ENCODE measurements at places on chromosomes 11 and 22.

DNA sequence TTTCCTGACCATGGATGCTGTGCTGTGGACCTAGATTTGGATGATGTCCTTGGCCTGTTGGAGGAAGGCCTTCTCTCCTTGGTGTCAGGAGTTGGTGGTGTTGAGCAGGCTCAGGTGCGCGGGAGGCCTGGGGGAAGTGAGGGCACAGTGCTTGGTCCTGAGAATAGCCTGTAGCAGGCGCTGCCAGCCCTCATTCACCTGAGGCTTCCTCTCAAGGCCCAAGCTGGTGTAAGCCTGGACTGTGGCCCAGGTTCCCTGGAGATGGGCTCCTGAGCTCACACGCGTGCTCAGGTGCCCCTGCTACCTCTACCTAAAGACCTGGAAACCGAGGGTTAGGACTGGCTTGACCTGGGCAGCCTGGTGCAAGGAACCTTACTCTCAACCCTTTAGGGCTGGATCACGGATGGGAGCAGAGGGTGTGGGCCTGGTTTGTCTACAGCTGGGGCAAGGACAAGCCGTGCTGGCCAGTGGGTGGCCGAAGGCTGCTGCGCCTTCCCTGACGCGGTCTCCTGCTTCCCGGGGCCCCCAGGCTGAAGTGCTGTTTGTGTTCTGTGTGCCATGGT is 7.8 kb upstream of the GRAMD4 start:
- DNase-seq: no peak

DNA sequence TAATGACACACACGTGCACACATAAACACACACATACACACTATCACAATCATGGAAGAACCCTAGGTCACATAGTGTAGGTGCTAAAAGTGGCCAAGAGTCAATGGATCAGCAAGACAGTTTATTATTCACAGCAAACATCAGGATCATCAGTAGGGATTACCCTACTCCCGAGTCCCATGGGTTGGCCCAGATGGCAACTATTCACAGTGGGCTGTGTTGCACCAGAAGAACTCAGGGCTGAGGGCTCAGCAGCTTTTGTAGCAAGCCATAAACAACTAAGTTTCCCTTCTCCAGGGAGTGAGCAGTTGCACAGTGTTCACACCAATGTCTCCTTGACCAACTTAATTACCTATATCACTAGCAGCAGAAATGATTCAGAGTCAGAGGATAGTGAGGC is 20.8 kb downstream of the PRDM11 start:
- no peak for DNase-seq

- DNase-seq: no peak
These were observed 27.6 kb downstream of the DKK3 start for GRCh38 chr11:11980841-11981308.

GRCh38 chr11:83538286-83538685 is 252.1 kb upstream of the CCDC90B start:
- no peak for DNase-seq

- peak; percentile 50 for DNase-seq
These were observed 57.0 kb downstream of the LRRC74B start for GRCh38 chr22:21102659-21103267.

- DNase-seq: no peak
These were observed 312.2 kb upstream of the MTNR1B start for GRCh38 chr11:92657226-92657625.

DNA sequence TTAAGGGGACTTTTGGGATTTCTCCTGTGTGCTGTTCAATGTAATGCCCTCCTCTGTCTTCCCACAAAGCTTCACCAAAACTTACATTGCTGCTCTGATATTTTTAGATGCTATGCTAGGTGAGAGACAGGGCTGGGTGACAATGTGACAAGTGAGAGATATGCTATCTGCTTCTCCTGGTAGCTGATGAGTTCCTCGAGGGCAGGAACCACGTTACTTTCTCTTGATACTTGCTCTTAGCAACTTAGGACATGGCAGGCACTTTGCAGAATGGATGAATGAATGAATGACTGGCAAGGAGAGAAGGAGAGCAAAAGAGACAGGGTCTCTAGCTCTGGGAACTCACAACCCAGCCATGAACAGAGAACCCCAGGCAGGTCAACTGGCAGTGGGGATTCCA is 115.4 kb downstream of the C11orf58 start:
- no peak for DNase-seq

DNA sequence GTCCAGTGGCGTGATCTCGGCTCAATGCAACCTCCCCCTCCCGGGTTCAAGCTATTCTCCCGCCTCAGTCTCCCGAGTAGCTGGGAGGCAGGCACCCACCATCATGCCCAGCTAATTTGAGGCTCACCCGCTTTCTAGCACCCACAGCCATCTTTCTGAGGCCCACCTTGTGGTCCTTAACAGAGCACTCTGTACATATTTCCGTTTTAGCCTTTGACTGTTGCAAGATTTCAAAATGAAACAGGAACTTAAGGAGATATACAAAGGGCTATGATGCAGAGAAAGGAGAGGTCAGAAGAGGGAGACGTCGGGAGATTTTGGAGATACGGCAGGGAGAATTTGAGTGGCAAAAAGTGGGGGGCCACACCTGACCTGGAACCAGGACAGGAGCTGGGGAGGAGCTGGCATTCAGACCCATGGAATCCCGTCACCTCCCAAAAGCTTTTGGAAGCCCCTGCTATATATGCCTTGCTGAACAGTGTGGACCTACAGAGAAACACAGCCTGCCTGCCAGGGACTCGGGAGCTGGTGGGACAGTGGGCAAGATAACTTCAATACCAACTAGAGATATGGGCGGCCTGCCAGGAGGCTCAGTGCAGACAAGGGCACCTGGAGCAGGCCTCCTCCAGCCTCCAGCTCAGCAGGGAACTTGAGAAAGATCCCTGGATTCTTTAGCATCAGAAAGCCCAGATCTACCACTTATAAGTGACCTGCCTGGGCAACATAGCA is 8.0 kb upstream of the CLCF1 start:
- DNase-seq: no peak

DNA sequence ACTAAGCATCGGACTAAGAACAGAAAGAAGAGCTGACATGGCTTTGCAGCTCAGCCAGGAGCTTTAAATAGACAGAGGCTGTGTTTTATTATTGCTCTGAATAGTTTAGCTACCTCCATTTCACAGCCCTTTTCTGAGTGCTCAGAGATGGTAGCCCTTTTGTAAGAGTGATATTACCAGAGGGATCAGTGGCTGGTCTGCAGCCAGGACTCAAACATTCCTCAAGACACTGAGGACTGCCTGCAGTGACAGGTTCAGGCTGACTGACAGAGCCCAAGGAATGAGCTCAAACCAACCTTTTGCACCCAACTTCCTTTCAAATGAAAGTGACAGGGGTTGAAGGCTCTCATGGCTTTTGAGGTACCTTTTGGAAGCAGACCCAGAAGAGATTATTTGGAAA is 189.0 kb downstream of the DDX10 start:
- DNase-seq: no peak

- DNase-seq: no peak
These were observed 955.7 kb downstream of the DLG2 start for GRCh38 chr11:84671325-84671999.

DNA sequence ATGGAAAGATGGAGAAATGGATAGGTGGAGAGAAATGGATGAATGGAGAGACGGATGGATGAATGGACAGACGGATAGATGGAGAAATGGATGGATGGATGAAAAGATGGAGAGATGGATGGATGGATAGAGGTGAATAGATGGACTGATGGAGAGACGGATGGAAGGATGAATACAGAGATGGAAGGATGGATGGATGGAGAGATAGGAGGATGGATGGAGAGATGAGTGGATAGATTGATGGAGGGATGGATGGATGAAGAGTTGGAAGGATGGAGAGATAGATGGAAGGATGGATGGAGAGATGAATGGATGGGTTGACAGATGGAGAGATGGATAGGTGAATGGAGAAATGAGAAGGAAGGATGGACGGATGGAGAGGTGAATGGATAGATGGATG is 63.7 kb downstream of the FLRT1 start:
- DNase-seq: no peak

- DNase-seq: no peak
These were observed 72.3 kb upstream of the TP53I11 start for GRCh38 chr11:45023065-45023365.

DNA sequence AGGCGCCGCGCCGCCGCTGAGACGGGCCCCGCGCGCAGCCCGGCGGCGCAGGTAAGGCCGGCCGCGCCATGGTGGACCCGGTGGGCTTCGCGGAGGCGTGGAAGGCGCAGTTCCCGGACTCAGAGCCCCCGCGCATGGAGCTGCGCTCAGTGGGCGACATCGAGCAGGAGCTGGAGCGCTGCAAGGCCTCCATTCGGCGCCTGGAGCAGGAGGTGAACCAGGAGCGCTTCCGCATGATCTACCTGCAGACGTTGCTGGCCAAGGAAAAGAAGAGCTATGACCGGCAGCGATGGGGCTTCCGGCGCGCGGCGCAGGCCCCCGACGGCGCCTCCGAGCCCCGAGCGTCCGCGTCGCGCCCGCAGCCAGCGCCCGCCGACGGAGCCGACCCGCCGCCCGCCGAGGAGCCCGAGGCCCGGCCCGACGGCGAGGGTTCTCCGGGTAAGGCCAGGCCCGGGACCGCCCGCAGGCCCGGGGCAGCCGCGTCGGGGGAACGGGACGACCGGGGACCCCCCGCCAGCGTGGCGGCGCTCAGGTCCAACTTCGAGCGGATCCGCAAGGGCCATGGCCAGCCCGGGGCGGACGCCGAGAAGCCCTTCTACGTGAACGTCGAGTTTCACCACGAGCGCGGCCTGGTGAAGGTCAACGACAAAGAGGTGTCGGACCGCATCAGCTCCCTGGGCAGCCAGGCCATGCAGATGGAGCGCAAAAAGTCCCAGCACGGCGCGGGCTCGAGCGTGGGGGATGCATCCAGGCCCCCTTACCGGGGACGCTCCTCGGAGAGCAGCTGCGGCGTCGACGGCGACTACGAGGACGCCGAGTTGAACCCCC is 798 bp downstream of the BCR start:
- peak; percentile 39 for DNase-seq

GRCh38 chr11:27347359-27348339 is 15.4 kb downstream of the CCDC34 start:
- DNase-seq: no peak

DNA sequence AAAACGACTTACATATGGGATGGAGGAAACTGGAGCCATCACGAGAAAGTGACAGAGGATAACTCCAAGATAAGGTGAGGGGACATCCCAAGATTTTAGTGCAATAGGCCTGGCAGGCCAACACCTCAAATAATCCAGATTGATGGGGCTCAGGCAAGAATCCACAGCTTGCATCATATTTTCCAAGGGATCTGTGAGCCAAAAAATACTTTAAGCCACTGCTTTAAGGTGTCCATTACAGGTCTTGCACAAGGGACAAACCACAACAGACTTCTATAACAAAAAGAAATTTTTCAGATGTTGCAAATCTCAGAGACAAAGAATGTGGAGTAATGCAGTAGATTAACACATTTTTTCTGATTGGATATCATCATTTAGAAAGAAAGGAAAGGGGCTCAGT is 45.6 kb downstream of the DENND5A start:
- no peak for DNase-seq

DNA sequence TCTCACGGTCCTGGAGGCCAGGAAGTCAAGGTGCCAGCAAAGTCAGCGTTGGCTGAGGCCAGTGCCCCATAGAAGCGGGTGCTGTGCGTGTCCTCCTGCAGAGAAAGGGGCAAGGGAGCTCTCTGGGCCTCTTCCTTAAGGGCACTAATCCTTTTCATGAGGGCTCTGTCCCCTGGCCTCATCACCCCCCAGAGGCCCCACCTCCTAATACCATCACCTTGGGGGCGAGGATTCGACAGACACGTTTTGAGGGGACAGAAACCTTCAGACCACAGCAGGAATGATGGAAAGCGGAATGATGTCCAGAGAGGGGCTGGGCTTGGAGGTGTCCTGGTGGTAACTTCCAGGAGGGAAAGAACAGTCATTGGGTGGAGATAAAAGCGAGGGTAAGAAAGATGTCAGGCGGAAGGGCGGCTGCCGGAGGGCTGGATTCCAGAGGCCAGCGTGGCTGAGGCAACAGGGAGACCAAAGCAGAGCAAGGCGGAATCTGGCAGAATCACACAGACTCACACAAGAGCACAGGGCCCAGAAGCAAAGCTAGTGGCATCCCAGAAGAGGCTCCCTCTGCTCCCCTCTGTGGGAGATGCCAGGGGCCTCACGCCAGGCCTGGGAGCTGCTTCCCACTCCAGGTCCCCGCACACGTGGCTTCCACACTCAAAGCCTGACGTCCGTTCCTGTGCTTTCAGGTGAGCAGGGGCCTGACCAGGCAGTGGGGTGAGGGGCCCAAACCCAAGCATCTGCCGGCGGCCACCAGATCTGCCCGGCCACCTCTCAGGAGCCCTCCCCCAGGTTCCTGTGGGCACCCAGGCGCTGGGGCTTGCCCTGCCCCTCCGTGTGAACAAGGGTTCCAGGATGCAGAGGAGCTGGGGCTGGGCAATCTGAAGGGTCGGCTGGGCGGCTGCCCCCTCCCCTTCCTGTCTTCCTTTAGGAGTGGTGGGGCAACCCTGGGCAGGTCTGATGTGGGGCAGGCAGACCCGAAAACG is 784.5 kb downstream of the BRD1 start:
- no peak for DNase-seq

- DNase-seq: no peak
These were observed 851 bp downstream of the SPTBN2 start for GRCh38 chr11:66728038-66728692.

DNA sequence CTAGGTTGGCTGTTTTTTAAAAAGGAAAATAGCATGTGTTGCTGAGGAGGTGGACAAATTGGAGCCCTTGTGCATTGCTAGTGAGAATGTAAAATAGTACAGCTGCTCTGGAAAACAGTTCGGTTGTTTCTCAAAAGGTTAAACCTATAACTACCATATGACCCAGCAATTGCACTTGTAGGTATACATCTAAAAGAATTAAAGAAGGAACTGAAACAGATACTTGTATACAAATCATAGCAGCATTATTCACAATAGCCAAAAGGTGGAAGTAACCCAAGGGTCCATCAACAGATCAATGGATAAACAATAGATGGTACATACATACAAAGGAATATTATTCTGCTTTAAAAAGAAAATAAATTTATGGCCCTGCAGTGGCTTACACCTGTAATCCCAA is 111.4 kb downstream of the CSTPP1 start:
- no peak for DNase-seq

DNA sequence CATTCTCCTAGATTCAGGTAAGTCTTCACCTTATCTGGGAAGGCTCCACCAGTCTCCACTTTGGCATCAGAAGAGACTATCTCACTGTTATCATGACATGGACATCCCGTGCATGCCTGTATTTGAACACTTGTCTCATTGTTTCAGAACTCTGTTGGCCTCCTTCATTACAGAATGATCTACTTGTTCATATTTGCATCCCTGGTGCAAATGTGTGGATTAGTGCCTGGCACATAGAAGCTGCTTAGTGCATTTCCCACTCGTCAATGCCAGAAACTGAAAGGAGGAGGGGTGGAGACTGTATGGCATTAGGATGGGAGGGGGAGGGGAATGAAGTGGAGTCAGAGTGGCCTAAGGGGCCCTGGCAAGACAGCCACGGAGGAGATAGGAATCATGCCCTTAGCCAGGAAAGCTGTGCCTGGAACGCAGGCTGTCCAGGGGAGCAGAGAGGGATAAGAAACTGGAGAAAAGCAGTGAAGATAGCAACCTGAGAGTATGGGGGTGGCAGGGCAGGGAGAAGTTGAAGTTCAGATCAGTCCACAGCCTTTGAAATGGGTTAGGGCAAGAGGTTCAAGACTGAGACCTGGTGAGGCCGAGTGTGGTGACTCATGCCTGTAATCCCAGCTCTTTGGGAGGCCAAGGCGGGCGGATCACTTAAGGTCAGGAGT is 53.8 kb upstream of the CAPRIN1 start:
- DNase-seq: no peak

- peak; percentile 57 for DNase-seq
These were observed 179.2 kb upstream of the ZBED5 start for GRCh38 chr11:11036848-11037732.

Measured in central memory CD4-positive, alpha-beta T cell (primary cell).